ENCODE measurements at places on chromosomes 7 and 10.
A peak's percentile ranks its signal among the peaks of the same experiment; 100 is the strongest.

DNA sequence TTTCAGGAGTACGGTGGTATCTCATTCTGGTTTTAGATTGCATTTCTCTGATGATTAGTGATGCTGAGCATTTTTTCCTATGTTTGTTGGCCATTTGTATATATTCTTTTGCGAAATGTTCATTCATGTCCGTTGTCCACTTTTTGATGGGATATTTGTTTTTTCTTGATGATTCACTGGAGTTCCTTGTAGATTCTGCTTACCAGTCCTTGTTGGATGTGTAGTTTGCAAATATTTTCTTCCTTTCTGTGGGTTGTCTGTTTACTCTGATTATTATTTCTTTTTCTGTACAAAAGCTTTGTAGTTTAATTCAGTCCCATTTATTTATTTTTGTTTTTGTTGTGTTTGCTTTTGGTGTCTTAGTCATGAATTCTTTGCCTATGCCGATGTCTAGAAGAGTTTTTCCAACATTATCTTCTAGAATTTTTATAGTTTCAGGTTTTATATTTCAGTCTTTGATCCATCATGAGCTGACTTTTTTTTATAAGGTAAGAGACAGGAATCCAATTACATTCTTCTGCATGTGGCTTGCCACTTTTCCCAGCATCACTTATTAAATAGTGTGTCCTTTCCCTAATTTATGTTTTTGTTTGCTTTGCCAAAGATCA is 320.5 kb downstream of the MAGI2 start:
- no peak for DNase-seq

DNA sequence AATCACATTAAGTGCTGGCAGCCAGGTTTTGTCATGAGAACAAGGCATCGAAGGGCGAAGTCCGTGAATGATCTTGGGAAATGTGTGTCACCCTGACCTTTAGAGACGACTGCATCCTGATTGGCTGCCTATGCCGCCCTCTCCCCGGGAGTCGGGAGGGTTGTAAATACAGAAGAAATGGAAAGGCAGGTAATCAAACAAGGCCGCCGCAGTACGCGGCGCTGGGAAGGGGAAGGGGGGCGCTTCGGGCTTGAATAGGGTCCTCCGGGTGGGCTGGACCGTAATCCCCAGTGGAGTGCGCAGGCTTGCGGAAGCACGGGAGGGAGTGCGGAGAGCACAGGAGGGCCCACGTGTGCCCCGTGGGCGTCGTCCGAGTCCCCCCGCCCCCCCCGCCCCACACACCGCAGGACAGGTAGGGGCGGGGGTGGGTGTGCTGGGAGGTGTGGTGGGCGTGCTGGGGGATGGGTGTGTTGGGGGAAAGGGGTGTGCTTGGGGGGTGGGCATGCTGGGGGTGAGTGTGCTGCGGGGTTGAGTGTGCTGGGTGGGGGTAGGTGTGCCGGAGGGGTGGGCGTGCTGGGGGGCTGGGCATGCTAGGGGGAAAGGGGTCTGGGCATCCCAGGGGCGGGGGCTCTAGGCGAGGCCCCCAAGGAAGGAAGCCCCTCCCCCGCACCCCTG is 169.4 kb downstream of the ARHGAP12 start:
- no peak for DNase-seq

DNA sequence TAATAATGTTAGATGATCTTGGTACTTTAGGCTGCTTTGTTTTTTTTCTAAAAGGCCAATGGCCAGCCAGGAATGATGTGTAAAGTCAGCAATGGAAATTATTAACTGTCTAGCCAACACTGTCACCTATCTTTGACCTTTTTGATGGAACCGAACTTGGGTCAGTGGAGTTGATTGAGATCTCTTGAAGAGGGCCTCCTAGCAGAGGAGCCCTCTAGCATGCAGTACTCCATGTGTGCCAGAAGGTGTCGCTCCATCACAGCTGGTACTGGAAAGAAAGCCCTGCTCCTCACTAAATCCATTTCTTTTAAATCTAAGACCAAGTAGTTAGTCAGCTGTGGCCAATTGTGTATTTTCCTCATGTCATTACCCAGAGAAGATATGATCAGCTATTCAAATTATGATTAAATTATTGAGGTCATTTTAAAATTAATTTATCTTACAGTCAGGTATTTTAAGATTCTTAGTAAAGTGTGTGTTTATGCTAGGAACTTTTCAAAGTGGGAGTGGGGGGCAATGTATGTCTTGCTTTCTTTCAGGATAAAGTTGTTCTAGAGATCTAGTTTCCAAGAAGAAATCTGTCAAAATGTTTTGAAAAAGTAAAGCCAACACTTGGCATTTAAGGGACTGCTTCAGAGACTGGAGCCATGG is 33.1 kb upstream of the CROT start:
- DNase-seq = peak; percentile 30

DNA sequence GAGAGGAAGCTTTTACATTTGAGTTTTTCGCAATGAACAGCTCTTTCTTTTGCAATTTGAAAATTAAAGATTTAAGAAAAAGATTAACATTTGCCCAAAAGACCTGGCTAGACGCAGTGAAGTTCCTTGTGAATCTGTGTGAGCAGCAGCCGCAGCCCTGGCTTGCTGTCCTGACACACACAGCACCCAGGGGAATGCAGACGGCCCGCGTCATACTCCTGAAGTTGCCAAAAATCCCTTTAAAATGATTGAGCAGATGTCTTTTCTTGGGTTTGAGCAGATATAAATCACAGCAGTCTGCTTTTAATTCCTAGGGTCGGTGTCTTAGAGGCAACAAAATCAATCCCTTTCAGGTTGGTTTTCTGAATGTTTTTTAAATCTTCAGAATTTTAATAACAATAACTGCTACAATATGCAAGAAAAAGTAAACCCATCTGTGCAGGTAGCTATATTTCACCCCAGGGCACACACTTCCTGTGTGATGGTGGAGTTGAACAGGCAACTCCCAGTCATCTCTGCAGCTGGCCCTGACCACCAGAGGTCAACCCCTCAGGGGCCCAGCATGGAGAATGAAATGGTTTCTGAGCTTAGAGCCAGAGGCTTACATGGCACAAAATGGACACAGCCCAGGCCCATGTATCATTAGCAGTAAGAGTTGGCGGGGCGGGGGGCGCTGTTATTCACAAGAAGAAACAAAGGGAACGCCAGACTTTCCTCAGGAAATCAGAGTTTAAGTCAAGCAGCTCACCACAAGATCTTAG is 32.2 kb upstream of the TRIL start:
- peak; percentile 38 for DNase-seq

DNA sequence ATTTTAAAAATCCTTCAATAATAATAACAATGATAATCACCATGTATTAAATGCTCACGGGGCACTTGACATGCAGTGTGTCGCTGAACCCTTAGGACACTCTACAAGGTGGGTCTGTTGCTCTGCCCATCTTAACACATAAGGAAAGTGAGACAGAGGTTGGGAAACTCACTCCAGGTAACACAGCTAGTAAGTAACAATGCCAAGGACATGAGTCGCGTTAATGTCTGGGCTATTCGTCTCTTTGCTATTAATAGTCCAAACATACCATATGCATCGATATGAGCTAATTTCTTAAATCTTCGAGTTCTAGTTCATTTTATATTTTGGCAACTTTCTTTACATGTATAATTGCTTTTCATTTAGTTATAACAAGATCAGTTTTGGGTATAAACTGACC is 79.5 kb downstream of the BEND7 start:
- DNase-seq = no peak

DNA sequence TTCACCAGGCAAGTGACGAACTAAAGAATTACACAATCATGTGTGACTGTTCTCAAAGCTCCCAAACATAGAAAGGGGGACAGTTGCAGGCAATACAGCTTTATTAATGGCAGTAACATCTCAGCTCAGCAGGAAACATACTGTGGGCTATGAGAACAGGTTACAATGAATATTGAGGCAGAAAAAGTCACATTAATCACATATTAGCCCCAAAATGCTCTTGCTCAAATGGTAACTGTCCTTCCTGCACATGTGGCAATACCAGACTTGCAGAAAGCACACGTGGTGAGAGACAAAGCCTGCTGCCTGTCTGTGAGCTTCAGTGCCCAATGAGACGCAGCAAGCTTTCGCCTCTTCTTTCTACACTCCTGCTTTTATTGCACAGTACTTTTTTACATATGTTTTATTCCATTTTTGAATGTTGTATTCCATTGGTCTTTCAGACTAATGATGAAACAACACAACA is 104.9 kb upstream of the ACBD5 start:
- DNase-seq = no peak

GRCh38 chr7:155722118-155722517 is 77.7 kb downstream of the RBM33 start:
- no peak for DNase-seq

DNA sequence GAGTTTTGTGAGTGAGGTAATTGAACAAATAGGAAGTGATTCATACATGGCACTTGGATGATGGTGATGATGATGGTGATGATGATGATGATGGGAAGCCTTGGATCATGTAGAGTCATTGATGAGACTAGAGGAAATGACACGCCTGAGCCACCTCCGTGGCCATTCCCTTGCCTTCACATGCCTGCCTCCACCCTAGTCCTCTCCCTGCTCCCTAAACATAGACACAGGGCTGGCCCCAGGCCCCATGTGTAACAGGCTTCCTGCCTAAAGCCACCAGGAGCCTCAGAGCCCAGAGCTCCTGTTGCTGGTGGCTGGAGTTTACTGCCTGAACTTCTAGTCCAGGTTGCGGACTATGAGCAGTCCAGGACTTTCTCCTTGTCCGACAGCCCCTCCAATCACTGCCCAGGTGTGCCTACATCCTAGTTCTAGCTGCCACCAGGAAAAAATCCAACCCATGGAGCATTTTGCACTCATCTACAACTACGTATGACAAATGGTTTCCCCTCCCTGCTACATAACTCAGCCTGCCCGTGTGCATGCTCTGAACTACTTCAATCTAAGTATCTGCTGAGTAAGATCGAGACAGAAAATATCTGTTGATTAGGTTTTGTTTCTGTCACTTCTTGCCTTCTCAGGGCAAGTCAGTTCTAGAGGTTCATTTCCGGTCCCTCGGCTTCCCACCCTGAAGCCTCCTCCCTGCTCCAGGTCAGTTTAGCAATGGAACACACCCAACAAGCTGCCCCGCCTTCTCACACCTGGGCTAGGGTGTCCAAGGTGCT is 35.5 kb upstream of the KDM7A start:
- no peak for DNase-seq

DNA sequence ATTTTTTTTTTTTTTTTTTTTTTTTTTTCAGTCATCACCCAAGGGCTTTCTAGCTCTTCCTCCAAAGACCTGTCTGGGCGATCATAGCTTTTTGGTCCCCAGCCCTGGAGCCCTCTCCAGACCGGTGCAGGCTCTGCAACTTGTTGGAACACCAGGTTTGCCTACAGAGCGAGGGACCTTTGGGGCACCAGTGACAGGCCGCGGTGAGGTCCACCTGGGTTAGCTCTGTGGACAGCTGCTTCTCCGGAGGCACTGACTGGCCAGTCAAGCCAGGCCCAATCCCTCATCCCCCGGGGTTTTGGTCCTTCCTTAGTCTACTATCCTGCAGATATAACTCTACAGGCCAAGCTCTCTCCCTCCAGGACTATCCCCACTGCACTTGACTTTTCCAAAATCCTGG is 86.8 kb upstream of the SMNDC1 start:
- DNase-seq = no peak

- peak; percentile 29 for DNase-seq
Observed at GRCh38 chr7:107874605-107875446, 16.2 kb upstream of the DLD start.

DNA sequence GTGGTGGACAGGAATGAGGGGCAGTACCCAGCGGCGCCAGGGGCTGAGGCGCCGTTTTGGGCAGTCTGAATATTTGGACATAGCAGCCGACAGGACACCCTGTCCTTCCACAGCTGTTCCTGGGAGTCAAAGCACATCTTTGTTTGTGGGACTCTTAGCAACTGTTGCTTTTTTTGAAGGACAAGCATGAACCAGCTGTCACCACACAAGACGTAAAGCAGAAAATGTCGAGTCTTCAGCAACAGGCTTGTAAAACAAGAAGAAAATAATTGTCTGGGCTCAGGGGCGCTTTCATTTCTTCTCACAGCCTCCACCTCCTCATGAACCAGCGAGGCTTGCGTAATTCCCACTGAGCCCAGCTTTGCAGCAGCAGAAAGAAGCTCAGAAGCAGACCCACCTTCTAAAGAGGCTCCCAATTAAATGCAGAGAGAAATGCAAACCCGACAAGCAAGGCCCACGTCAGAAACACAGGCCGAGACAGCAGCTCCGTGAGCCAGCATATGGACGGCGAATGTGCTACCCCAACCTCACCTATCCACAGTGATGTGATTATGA is 68.9 kb upstream of the DNAAF5 start:
- no peak for DNase-seq

GRCh38 chr7:38021892-38022291 is 101.5 kb downstream of the EPDR1 start:
- DNase-seq = no peak

DNA sequence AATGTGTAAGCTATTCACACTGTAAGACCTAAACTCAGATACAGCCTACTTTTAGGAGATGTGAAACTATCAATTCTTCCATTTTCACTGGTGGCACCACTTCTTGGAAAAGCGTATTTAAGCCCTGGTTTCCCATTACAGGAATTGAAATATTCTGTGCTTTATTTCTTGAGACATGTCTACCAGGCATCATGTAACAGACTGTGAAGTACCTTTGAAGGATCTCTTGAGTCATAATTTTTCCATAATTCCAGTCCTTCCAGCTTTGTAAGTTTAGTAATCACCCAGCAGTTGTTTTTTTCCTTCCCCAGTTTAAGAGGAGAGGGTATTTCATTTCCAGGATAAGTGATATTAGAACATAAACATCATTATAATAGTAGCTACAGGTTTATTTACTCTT is 186.0 kb upstream of the PRPS1L1 start:
- DNase-seq = no peak

- DNase-seq = no peak
Observed at GRCh38 chr7:140062118-140062527, 628 bp downstream of the PARP12 start.

- no peak for DNase-seq
Observed at GRCh38 chr7:47301657-47302295, 280.1 kb downstream of the TNS3 start.

DNA sequence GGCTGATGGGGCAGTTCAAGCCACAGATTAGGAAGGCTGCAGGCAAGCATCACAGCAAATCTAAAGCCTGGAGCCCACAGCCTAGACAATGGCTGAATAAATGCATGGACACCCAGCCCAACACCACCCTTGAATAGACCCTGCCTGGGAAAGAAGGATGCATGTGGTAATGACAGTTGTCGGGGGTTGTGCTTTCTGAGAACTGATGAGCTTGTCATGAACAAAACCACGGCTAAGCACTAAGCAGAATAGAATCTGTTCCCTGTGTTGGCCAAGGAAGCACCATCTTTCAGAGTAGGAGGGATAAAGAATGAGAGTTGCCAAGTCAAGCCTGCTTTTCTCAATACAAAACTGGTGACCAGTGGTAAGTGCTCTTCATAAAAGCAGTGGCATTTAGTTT is 66.1 kb upstream of the JCAD start:
- no peak for DNase-seq
